Hematopoietic multipotent progenitor cell treated with erythropoietin and hydrocortisone succinate and interleukin-3 and kit ligand, for 4 days (in vitro differentiated cells): ENCODE measurements at places on chromosomes 1 and 21.

DNA sequence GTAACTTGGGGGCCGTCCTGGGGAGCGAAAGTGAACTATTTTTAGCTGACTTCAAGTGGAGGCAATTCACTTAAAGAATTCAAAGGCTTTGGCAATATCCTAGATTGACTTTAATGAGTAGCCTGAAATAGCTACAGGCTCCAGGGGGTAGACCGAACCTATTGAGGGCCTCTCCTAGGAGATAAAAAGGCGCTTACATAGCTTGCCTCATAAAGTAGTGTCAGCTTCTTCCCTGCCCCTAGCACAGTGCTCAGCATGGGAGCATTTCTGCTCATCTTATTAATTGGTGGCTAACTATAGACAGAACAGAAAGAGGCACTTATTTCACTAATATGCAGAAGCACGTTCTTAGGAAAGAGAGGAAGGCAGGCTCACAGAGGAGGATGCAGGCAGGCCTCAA is 12.3 kb upstream of the CTNNBIP1 start:
- DNase-seq = no peak

DNA sequence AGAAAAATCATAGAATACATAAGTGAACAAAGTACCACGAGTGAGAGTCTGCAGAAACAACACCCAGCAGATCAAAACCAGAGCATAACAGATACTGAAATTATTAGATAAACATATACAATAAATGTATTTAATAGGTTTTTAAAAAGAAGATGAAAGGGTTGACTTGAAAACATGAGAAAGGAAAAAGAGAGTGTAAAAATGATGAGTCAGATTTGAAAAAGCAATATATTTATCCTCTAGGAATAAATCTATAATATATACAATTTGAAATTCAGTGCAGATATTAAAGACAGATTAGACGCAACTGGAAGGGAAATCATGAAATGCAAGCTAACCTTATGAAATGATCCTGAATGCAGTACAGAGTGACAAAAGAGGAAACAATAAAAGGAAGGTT is 170.2 kb upstream of the RUNX1 start:
- DNase-seq = no peak

GRCh38 chr1:177568622-177569021 is 397.9 kb downstream of the BRINP2 start:
- DNase-seq = peak; percentile 4

- DNase-seq = no peak
Measured at GRCh38 chr1:163472651-163473248, 151.0 kb downstream of the NUF2 start.

GRCh38 chr21:44289381-44290010 is 3.8 kb downstream of the AIRE start:
- no peak for DNase-seq

DNA sequence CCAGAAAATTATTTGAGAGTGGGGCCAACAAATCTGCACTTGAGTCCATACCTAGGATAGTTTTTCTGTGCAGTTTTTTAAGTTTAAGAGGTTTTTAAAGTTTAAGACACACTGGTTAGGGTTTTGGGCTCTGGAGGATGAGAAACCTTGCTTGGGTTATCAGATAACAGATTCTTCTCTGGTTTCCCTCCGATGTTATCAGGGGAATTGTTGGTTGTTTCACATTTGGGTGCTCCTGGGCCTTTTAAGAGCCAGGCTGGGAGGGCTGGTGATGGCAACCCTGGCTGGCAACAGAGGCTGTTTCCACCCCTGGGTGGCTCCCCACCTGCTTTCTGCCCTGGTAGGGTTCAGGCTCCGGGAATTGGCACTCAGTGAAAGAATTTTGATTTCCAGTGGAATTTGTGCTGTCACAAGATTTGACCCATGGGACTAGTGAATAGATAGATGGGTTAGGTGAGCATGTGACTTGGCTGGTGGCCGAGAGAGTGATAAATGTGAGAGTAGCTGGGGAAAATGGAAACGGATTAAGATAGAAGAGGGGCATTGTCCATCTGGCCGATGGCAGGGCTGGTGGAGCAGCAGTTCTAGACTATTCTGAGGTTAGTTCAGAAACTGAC is 14.8 kb downstream of the VANGL1 start:
- DNase-seq = no peak

- no peak for DNase-seq
Measured at GRCh38 chr1:112253366-112253765, 142.6 kb upstream of the CTTNBP2NL start.

GRCh38 chr1:179058487-179059483 is 23.1 kb upstream of the TOR3A start:
- peak; percentile 14 for DNase-seq

DNA sequence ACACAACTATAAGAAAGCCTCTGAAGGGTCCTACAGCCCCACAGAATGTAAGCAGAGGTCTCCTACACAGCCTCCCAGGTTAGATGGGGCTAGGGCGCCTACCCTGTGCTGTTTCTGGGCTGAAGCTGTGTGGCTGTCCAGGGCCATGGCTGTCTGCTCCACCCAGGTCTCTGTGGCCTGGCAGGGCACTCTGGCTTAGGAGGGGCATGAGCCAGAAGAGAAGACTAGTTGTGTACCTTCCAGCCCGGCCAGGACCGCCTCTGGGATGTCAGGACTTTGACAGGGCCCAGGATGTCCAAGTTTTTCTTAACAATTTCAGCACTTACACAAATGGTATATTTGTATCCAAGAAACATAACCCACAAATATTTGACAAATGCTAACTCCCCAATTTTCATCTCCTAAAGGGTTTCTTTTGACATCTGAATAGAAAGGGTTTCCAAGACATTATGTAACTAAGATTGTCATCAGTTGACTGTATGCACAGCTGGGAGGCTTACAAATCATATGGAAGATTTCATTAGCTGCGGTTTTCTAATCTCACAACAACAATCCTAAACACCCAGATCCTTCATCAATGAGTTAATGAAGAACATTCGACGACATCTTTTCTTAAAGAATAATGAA is 80.5 kb downstream of the HSF2BP start:
- no peak for DNase-seq

GRCh38 chr21:39159342-39160063 is 23.7 kb downstream of the PSMG1 start:
- no peak for DNase-seq

DNA sequence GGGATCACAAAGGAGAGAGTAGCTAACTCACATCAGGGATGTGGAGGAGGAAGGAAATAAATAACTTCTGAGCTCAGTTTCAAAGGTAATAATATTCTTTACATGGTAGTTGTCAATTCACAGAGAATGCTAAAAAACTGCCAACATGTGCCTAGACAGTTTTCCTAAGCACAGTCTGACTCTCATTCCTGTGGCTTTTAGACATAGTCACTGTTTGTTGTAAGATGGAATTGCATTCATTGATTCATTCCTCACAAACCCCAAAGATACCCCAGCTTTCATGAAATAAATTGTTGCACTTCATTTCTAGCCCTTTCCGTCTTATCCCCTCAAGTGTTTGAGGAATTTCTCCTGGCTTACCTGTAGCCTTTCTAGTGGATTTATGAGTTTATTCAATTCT is 263.9 kb downstream of the NTNG1 start:
- DNase-seq = no peak

DNA sequence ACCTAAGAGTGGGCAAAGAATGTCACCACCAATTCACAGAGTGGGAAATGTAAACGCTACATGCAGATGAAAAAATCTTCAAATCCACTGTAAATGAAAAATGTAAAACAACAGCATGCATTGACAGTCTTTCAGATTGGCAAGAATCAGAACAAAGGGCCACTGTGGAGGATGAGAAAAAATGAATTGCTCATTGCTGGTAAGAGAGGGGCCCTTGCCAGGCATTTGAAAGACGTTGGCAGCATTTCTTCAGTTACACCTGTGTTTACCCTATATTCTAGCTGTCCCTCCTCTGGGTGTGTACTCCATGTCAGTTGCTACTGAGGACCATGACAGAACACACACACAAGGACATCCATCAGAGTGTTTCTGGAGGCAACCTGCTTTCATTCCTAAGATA is 25.8 kb upstream of the AADACL3 start:
- no peak for DNase-seq

GRCh38 chr21:45596704-45597318 is 46.7 kb upstream of the PCBP3 start:
- DNase-seq = peak; percentile 82

DNA sequence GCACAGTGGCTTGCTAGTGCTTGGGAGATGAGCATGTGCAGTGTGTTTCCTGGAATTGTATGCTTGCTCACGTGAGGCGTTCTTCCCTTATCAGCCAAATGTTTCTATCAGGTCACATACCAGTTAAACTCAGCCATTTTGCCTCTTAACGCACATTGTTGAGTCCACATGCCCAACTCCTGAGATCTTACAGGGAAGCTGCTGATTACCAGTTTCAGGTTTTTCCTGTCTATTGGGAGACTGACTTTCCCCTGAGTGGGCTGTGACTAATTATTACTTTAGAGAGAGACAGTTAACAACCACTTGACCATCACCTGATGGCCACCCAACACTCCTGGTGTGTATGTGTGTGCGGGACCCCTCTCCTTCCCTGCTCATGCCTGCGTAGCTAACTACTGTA is 161.3 kb upstream of the PTGFR start:
- no peak for DNase-seq

DNA sequence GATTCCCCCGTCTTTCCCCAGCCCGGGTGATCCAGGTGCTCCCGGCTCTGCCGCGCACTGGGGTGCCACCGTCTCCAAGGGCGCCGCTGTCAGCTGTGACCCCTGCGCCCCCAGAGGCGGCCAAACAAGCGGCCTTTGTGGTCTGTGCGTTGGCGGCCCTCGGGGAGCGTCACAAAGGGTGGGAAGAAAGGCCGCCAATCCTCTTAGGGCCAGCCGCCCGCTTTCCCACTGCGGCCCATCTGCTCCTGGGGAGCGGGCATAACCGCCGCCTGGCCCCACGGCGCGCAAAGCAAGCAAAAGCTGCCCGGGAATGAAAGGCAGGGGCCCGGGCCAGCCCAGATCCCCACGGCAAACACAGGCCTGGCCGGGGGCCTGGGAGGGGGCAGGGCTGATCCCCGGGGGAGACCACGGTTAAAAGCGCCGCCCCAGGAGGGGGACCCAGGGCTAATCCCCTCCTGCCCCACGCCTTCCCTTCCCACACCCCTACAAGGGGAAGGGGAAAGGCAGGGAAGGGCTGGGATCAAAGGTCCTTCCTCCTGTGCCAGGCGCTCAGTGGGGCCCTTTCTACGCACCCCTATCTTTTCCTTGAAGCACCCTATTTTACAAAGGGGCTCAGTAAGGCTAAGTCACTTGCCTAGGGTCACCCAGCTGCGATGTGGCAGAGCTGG is 24.0 kb downstream of the C1QB start:
- DNase-seq = no peak

DNA sequence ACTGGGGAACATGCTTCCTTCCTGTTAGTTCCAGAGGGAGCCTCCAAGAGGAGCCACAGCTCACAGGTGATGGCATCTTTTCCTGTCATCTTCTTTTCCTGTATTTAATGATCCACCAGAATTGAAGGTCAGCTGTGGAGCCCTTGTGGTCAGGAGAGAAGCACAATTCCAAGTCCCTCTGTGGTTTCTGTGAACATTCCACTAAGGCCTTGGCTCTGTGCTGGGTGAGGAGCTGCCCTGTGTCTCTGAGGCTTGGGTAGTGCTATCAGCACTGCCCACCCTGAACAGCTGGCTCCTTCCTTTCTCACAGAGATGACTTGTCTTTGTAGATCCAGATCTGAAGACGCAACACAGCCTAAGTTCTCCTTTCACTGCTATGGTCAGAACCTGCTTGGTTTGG is 141.9 kb upstream of the MAP1LC3C start:
- no peak for DNase-seq

GRCh38 chr1:116390195-116390594 is 17.2 kb downstream of the ATP1A1 start:
- no peak for DNase-seq

DNA sequence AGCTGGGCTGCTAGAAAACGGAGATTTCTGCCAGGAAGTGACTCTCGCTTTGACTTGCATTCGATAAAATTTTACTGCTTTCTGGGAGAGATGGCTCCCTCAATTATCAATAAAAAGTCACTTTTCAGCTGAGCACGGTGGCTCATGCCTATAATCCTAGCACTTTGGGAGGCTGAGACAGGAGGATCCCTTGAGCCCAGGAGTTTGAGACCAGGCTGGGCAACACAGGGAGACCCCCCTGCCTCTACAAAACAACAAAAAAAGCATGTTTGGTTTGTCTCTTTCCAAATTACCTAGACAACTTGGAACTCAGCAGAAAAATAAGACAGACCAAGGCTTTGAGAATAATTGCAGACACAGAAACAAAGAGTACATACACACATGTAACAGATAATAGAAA is 12.9 kb upstream of the ENSA start:
- DNase-seq = no peak

- DNase-seq = peak; percentile 83
Measured at GRCh38 chr1:64965366-64966157, 787 bp downstream of the JAK1 start.

DNA sequence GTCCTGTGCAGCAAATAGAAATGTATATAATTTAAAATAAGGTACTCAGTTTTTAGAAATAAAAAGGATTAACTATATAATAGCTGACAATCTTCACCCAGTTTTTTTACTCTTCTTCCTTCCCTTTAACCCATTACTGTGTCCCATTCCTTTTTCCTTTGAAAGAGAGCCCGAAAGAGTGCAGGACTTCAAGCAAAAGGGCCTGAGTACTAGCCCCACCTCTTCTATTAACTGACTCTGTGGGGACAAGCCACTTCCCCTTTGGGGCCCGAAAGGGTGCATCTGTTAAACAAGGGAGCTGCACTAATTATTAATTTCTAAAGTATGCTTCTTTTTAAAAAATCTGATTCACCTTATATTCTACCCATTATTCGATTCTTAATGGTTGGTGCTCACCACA is 3.3 kb downstream of the USP24 start:
- peak; percentile 83 for DNase-seq

- no peak for DNase-seq
Measured at GRCh38 chr1:234928642-234929041, 200.0 kb downstream of the TOMM20 start.

- no peak for DNase-seq
Measured at GRCh38 chr1:50971748-50972305, 1.8 kb downstream of the CDKN2C start.

- no peak for DNase-seq
Measured at GRCh38 chr21:37461479-37461878, 94.9 kb downstream of the DYRK1A start.

DNA sequence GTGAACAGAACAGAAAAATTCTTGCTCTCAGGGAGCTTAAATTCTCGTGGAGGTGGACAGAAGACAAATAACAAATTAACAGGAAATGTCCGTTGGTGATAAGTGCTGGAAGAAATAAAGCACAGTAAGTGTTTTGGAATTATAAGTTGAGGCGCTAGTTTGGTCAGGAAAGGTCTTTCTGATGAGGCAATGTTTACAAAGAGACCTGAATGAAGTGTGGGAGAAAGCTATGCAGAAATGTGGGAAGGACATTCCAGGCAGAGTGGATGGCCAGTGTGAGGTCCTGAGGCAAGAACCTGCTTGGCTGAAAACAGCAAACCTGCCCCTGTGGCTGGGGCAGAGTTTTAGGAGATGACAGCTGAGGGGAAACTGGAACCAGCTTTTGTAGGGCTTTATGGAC is 23.3 kb downstream of the NGF start:
- no peak for DNase-seq

GRCh38 chr1:65281846-65282245 is 27.5 kb upstream of the DNAJC6 start:
- DNase-seq = no peak
